ENCODE measurements at places on chromosomes 5 and 9.
A peak's percentile ranks its signal among the peaks of the same experiment; 100 is the strongest.

DNA sequence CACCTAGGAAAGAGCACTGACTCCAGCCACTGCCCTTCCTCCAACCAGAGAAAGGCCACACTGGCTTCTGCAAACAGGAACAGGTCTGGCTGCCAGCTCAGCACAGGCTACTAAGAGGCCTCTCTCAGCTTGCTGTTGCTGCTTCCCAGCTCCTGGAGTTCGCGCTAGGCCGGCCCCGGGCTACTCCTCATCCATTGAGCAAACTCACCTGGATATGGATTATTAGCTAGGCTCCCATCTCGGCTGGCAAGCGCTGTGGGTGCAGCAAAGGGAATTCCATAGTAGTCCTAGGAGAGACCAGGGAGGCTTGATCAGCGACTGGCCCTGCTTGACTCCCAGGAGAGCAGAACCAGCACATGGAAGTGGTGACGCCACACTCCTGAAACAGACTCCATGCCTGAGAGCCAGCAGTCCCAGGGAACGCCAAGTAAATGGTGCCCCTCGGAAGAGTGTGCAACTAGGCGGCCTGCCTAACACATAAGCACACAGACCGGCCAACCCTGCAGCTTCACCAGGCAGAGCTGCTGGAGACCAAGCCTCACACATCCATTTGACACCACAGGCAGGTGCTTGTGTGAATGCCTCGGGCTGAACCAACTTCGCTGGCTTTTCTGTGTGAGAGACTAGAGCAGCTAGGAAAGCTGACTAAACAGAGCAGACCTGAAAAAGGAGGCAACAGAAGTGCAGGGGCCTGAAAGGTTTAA lies 107.2 kb downstream of the UBE2R2 start:
- DNase-seq = no peak

GRCh38 chr5:35370871-35371270 lies 140.6 kb upstream of the PRLR start:
- no peak for DNase-seq

GRCh38 chr9:84655447-84655846 lies 14.1 kb upstream of the NTRK2 start:
- no peak for DNase-seq

GRCh38 chr5:141250576-141250975 lies 5.4 kb downstream of the PCDHB15 start:
- no peak for DNase-seq

GRCh38 chr5:52743970-52744369 lies 43.7 kb upstream of the ITGA1 start:
- DNase-seq = peak; percentile 64

DNA sequence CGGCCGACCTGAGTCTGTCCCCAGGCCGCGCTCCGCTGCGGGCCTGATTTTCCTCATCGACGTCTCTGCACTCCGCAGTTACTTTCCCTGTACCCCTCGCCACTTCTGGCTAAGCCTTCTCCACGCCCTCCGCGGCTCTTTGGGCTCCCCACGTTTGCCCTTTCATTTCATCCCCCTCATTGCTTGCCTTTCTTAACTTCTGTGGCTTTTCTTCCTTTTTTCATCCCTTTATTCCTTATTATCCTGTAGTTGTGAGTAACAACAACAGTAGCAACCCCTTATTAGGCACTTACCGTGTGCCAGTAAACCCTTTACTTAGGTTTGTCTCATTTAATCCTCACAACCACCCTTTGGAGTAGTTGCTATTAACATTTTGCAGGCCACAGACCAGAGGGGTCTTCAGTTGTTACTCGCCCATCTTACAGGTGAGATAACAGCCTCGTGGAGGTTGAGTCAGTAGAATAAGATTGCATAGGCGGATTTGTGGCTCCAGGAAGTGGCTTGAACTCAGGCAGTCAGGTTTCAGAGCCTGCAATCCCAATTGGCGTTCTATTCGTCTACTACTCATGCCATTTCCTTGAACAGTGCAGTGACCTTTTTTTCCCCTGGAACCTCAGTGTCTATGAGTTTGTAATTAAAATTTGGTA lies 724 bp downstream of the TCERG1 start:
- DNase-seq = peak; percentile 43

GRCh38 chr5:1185629-1186350 lies 15.6 kb upstream of the SLC6A19 start:
- no peak for DNase-seq

GRCh38 chr9:23431459-23431858 lies 394.6 kb downstream of the ELAVL2 start:
- DNase-seq = no peak

DNA sequence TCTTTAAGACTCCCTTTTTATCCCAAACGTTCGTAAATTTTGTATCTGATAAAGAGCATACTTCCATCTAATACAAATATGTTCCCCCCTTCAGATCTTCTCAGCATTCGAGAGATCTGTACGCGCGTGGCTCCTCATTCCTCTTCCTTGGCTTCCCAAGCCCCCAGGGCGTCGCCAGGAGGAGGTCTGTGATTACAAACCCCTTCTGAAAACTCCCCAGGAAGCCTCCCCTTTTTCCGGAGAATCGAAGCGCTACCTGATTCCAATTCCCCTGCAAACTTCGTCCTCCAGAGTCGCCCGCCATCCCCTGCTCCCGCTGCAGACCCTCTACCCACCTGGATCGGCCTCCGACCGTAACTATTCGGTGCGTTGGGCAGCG lies 19.9 kb downstream of the CDKN2A start:
- no peak for DNase-seq

DNA sequence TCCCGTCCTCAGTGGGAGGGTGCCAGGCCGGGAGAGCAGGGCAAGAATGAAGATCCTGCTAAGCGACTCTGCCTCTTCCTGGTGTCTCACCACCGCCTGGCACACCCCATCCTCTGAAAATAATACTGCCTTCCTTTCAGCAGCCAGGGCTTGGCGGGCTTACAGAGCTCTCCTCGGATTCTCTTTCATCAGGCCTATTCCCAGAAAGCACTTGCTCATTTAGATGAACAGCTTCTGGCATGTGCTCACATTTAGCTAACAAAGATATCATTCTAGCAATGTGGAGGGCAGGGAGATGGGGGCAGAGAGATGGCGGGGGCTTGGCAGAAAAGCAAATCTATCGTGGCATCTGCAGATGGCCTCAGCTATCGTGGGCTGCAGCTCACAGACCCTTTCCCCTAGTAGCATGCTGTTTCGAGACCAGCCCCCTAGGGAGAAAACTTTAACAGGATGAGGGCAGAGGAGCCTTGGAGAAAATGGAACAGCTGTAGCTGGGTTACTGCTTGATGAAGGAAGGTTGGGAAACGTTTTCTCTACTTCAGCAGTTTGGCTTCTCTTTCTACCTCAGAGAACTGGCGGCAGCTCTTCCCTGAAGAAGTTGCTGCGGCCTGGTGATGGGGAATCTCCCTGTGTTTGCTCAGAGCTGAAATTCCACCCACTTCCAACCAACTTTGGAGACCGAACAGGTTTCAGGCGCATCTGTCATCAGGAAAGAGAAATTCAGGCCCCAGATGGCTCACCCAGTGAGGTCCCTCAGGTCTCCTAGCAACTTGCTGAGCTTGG lies 102.1 kb downstream of the TMEM174 start:
- DNase-seq = no peak

GRCh38 chr9:72037571-72037970 lies 22.8 kb downstream of the C9orf57 start:
- DNase-seq = no peak

- DNase-seq = peak; percentile 44
These were observed 12.5 kb downstream of the NR3C1 start for GRCh38 chr5:143390941-143391340.

DNA sequence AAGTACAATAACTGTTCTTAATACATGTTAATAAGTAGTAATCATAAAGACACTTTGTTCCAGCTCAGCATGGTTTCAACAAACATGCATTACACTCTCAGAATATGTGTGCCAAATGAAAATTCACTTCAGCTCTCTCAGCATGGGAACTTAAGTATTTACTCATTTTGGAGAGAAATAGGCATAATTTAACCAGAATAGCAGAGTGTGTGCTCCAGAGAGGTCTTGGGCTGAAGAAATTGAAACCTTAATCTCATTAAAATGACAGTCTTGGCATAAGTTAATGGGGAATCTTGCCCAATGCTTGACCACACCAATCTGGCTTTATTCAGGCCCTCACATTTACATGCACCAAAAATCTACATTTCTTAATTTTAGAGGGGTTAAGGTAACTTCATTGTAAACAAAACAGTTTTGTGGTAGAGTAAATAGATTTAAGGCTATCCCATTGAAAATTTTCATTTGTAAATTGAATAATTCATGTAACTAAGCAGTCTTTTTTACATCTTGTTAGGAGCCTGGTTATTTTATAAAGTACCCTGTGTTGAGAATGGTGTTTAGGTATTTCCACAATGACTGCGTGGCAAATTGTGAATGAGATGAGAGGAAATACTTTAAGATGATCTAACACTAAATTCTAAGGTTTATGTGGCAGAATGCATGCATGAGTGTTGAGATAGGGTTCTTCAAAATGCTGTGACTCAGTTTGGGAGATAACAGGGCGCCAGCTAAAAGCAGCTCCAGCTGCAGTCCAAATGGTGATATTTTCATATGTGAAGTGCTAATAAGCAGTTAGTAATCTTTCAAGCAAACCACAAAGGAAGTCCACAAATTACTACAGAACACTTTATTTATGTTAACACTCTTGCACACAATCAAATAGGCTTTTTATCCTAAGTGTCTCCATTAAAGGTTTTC lies 11.3 kb upstream of the LOX start:
- DNase-seq = peak; percentile 95

DNA sequence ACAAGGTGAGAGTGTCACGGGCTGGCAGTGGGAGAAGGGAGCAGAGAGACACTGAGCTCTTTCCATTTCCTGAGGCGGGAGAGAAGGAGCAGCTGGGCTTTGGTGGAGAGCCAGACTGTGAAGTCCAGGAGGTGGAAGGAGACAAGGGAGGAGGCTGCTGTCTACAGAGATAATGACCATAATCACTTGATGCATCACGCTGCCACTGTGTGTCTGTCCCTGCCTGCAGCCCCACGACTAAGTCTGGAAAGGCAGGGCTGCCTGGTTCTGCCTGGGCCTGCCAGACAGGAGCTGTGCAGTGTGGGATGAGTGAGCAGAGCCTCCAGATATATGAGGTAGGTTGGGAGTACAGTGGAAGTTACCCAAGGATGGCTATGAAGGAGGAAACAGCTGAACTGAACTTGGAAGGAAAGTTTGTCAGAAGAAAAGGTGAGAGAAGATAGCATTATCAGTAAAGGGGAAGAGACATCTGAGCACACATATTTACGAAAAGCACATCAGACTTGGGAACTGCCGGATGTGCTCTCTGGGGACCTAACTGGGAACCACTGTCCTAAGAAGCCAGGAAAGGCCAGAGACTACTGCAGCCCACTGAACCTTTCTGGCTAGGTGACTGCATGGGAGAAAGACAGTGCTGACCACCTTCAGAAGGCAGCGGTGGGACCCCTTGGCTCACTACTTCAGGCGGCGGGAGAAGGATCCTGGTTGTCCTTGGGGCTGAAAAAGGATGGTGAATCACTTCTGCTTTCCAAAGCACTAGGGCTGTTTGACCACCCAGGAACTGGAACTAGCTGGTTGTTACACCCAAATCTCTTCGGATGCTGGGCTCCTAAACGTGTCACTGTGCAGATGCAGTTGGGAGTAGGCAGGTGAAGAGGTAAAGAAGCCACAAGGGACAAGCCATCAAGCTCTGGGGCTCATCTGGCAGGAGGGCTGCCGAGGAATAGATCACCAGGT lies 12.8 kb upstream of the DDX41 start:
- DNase-seq = no peak

GRCh38 chr5:159849437-159850083 lies 66.7 kb upstream of the ADRA1B start:
- DNase-seq = peak; percentile 87

DNA sequence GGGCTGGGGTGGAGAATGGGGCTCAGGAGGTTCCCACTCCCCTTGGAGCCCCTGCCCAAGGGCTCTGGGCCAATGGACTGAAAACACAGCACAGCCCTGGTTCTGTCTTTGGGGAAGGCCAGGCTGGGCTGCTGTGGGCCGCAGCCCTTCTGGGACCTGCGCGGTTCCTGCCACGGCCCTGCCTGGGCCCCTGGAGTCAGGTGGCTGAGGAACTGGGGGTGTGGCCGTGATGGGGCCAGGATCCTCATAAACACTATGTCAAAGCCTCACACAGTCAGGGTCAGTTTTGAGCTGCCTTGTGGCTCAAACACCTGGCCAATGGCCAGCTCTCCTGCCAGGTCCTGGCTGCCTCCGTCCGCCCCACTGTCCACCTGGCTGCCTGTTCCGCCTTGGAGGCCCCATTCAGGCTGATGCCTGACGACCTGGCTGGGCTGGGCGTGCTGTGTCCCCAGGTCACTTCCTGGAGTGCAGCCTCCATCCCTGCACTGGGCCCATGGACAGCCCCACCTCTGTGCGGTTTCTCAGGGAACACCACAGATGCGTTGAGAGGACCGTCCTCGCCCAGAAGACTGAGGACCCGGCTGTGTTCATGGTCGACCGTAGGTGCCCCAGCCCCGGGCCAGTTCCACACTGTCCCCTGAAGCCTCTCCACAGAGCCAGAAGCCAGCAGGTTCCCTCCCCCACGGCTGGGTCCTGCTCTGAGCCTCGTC lies 27.5 kb downstream of the PAEP start:
- no peak for DNase-seq

- DNase-seq = no peak
These were observed 160.9 kb downstream of the CETN3 start for GRCh38 chr5:90248640-90249039.

- DNase-seq = no peak
These were observed 20.5 kb upstream of the TTLL11 start for GRCh38 chr9:122113574-122113973.

DNA sequence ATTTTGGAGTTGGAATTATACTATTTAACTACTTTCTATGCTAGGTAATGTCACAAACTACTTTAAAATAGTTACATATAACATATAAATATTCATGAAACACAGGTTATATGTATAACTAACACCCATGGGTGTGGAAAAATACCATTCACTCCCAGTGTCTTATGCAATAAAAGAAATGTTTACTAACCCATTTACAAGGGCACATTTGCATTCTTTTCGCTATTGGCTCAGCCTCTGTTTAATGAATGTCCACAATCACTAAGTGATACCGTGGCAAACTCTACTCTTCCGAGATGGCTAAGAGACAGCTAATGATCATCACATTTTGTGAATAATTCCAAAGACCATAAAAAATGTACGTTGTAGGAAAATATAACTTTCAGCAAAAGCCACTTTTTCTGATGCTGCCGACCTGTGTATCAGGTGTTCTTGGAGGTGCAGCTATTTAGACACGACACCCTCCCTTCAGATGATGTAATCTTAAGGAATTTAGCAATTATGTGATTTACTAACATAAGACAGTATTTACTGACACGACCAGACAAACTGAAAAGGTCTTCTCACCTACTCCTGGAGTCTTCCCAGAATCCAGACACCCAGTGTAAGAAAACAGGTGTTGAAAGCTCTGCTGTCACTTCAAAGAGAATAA lies 121.7 kb upstream of the FAM120A start:
- no peak for DNase-seq

GRCh38 chr9:128923493-128923883 lies 2.7 kb downstream of the PHYHD1 start:
- no peak for DNase-seq

GRCh38 chr5:14441641-14442040 lies 140.0 kb upstream of the OTULINL start:
- no peak for DNase-seq

GRCh38 chr5:647311-647710 lies 35.2 kb downstream of the CEP72 start:
- no peak for DNase-seq

Measured in fibroblast of skin of right quadriceps (primary cell).